AG08396 (cell line): ENCODE measurements at places on chromosomes 7 and 10.

DNA sequence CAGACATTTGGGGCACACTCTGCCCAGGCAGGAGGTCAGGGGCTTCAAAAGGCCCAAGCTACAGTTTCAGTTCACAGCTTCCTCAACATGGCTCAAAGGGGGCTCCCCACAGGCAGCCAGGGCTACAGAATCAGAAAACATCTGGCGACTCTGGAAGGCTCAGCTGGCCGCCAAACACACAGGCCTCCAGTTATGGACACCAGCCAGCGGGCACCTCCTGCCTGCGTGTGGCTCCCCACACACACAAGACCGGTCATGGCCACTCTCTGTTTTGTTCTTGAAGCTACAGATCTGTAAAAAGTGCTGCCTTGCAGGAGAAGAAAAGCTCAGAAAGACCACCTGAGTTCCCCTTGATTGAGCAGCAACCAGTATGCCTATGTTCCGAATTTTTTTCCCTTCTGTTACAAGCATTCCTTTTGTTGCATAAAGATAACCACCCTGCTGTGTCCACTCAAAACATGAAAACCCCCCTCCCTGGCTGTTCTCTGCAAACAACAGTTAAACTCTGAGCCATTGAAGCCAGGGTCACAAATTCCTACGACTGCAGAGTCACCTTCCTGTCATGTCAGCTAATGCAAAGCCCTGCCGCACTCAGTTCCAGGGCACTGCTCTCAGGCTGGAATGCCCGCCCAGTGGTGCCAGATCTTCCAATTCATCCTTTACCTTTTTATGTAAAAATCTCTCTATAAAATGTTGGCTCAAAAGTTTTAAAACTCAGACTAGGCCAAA, 33.6 kb downstream of the VSTM4 start:
- DNase-seq = peak; percentile 52

DNA sequence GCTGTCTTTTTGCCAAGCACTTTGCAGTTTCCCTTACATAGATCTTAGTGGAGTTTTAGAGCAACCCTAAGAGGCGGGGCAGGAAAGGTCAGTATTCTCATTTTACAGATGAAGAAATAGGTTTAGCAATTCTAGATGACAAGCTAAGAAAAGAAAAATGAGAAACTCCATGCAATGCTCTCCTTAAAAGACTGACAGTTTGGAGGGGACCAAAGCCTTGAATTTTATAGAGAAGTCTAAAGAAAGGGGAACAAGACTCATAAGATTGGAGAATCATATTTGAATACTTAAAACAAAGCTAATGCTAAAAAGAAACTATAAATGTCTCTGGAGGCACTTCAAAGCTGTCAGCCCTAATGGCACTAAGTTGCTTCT, 19.6 kb downstream of the CEP55 start:
- no peak for DNase-seq

DNA sequence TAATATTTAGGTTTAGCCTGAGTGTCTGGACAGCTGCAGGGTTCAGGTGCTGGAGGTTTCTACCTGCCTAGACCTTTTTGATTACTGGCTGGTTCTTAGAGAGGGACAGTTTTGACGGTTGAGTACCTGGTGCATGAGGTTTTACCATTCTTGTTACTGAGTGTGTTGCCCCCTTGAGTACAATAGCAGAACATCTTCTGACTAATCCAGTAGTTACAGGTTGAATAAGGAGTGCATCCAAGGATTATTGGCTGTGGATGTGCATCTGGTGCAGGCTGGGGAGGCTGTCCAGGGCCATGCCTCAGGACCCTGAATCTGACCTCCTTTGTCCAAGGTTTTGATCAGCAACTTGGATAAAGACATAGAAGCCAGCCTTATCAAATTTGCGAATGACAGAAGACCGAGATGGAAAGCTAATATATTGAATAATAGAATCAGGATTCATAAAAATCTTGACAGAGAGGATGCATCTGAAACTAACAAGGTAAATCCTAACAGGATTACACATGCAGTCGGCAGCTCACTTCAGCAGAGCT, 23.1 kb downstream of the PLPP4 start:
- DNase-seq = no peak

DNA sequence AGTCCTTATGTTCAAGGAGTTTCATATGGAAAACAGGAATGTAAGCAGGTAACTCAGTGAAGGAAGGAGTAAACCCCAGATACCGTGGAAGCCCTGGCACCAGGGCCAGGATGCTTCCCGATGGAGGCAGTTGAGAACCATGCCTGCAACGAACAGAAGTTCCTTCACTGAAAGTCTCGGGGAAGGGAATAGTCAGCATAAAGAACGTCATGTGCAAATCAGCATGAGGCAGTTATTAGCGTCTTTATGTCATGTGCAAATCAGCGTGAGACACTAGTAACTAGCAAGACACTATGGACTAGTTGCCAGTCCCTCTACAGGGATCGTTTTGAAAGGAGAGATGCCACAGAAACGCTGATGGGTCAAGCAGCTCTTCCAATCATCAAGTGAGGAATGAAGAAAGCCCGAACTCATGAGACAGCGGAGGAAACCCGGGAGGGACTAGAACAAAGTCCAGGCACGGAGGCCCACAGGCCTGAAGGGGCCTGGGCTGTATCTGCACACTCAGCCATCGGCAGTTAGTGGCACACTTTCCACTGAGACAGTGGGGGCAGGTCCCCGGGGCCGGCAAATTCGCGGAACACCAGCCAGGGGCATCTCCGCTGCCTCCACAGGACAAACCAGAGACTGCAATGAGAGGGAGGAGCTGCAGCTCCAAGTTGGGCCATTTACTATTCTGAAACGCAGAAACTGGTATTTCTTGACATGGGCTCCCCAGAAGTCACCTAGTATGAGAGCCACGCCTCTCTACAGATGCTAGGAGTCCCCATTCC, 109.6 kb downstream of the SFMBT2 start:
- DNase-seq = no peak
